ENCODE measurements at places on chromosomes 2 and 18.
A peak's percentile ranks its signal among the peaks of the same experiment; 100 is the strongest.

GRCh38 chr2:20185176-20186022 lies 39.5 kb downstream of the SDC1 start:
- DNase-seq, result peak; percentile 79

- DNase-seq, result no peak
Measured at GRCh38 chr2:154280543-154280942, 408.8 kb downstream of the GALNT13 start.

GRCh38 chr2:23351388-23352141 lies 33.4 kb upstream of the KLHL29 start:
- DNase-seq, result peak; percentile 32

GRCh38 chr2:233449921-233450863 lies 95.9 kb downstream of the DGKD start:
- no peak for DNase-seq

GRCh38 chr2:107062599-107063220 lies 176.7 kb upstream of the ST6GAL2 start:
- no peak for DNase-seq

GRCh38 chr18:23990474-23991410 lies 23.8 kb upstream of the TTC39C start:
- no peak for DNase-seq

GRCh38 chr2:216645636-216645950 lies 12.4 kb downstream of the IGFBP2 start:
- no peak for DNase-seq

GRCh38 chr2:237749002-237749401 lies 49.6 kb upstream of the RBM44 start:
- no peak for DNase-seq

GRCh38 chr2:9003616-9004337 lies at the start of gene MBOAT2:
MBOAT2 (minus strand) TSS chr2:9003684; CDS start chr2:9003614, 70 bp downstream.
- peak; percentile 48 for DNase-seq

DNA sequence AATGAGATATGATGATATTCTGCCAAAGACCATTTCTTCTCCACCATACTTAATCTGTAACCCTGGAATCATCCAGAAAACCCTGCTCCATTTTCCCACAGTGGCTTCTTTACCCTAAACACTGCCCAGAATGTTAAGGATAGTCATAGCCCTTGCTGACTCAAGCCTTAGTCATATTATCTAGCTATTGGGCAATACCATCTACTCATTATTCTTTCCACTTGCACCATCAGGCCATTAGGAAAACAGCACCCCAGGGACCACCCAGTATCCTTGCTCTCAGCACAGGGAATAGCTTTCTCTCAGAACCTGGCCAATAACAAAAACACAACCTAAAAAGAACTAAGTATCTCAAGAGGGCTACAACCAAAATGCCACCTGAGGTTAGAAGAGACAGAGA lies 445.7 kb upstream of the SLC14A2 start:
- peak; percentile 68 for DNase-seq

- DNase-seq, result no peak
Measured at GRCh38 chr2:226443112-226443511, 356.5 kb downstream of the IRS1 start.

DNA sequence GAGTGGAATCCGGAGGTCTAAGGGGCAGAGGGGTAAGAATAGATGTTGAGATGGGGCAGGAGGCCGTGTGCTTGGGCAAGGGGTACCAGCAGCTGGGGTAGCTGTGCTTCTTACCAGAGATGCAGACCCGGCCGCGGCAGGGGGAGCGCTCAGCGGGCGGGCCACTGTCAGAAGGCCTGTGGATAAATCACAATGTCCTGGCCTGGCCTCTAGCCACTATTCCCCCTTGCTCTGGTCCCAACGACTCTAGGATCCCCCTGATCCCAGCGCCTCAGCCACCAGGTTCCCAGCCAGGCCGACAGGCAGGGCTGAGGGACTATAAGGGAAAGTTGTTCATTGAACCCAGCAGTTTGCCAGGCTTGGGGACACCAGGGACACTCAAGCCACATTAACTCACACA lies 9.0 kb downstream of the WDR54 start:
- no peak for DNase-seq

DNA sequence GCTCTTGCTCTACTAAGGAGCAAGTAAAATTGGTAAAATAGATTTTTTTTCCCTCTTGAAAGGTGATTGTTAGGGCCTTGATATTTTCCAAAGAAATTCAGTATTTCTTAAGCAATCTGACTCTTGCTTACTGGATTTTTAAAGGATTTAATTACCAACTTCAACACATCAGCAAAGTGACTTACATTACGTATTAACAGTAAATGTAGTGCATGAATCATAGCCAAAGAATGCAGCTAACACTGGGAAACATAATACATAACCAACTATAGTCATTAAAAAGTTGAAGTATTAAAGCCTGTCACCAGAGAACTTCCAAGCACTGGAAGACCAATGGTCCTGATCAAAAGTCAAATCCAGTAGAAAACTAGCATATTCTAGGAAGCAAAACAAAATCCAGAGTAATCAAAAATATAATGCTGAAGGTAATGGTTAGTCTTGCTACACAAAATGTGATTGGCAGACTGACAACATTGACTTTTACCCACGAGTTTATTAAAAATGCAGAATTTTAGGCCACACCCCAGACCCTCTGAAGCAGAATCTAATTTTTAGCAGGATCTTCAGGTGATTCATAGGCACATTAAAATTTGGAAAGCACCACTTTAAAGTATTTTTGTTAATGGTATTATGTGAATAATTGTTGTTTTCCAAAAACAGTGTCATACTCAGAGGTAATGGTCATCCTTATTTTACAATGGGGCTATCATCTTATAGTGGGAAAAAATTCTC lies 31.8 kb upstream of the CAVIN2 start:
- DNase-seq, result peak; percentile 83
